ENCODE measurements at places on chromosomes 5 and 9.
A peak's percentile ranks its signal among the peaks of the same experiment; 100 is the strongest.

DNA sequence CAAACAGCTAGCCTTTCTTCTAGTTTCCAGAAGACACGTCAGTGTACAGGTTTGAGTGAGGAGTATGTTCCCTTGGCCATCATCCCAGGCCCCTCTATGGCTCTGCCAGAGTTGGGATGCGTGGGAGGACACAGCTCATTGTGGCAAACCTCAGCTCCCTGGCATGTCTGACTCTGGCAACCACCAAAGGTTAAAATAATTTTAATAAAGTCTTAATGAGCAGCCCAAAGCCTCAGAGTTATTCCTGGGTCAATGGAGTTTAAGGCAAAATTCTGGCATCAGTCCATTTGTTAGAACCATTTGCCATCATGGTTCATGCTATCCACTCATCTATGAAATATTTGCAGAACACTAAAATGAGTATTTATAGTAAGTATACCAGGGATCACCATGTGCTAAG lies 79.8 kb upstream of the PAPPA start:
- no peak for DNase-seq

- DNase-seq = no peak
Observed at GRCh38 chr5:36177154-36177553, 25.2 kb downstream of the SKP2 start.

DNA sequence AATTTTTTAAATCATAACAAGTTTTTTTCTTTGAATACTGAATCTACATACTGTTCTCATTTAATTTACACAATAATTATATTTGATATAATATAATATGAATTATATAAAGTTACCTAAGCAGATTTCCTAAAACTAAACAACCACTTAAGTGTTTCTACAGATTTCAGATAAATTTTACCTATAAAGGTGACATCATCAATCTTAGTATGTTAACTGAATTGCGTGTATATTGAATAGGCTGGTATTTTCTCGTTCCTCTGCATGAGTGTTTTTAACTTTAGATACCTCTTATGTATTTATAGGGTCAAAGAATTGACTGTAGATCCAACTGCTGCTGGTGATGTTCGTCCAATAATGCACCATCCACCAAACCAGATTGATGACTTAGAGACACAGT lies 30.3 kb downstream of the DIMT1 start:
- no peak for DNase-seq

DNA sequence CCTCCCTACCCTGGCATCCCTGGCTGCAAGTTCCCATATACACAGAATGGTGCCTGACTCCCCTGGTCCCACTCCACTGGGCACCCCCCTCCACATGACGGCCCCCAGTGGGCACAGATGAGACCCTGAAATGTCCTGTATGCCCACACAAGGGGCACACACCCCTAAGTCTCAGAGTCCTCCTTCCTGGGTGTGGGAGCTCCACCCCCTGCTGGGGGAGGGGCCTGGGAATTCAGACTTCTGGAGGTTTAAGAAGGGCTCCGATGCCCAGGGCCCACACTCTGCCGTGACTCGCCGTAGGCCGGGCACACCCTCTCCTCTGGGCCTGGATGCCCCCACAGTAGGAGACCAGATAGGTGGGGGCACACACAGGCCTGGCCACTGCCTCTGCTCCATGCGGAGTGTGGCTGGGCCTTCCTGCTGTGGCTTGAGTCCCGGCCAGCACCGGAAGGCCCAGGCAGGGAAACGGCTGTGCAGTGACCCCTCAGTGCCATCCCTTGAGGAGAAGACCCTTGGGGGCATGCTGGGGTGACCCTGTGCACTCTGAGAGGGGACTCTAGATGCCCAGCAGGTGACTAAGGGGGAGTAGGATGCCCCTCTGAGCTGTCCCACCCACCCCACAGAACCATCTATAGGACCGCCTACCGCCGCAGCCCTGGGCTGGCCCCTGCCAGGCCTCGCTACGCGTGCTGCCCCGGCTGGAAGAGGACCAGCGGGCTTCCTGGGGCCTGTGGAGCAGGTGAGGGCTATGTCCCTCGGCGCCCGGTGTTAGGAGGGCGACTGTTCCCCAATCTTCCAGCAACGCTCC lies 6.5 kb downstream of the EGFL7 start:
- peak; percentile 42 for DNase-seq

DNA sequence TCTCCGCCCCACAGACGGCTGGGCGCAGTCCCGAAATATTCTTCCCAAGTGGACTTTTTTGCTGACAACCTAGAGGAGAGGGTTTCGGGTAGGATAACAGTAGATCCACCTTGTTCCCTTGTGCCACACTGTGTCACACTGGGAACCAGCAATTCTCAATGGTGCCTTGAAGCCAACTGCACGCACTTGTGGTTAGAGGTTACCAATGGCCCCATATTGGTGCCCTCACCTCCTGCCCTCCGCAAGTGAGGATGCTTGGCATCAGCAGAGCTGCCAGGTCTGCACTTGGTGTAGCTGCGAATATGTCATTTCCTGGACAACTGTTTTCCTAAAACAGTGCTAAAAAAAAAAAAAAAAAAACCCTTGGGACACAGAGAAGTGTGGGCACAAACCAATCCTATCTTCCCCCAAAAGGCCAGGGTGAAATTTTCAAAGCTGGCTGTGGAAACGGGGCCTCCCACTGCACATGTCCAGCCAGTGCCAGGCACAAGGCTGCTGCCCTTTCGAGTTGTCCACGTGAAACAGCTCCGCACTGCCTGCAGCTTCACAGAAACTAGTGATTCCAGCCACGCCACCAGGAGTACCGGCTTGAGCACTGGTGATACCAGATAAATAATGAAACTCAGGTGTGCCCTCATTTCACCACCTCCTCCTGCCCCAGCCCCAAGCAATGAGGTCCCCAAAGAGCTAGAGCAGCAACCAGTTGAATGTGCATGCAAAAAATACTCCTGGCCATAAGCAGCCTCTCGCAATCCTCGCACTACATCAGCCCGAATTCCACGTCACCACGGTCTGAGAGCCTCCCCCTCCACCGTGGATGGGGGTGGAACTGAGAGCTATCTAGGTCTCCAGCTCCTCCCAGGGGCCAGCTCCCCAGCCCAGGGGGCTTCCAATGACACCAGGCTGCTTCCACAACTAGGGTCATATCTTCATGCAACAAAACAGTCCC lies 51.2 kb downstream of the USP20 start:
- peak; percentile 71 for DNase-seq
